Stimulated activated CD4-positive, alpha-beta T cell treated with anti-CD3 and anti-CD28 coated beads, TNF-alpha, amount 100 ng/mL, for 4 hours (primary cell): ENCODE measurements at places on chromosomes 12 and 14.
A peak's percentile ranks its signal among the peaks of the same experiment; 100 is the strongest.

DNA sequence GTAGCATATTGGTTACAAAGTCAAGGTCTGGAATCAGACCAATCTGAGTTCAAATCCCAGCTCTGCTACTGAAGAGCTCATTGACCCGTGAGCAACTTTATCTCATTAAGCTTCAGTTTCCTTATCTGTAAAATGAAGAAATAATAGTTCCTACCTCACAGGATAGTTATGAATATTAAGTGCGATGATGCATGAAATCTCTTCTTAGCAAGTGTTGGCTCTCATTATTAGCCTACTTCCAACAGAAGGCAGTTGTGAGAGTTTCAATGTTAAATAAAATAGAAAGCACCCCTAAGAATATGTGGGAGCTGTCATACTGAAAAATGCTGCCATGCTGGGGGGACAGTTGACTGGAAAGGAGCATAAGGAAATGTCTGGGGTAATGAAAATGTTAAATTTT lies 39.0 kb upstream of the ITPR2 start:
- DNase-seq, result no peak

GRCh38 chr12:44295958-44296623 lies 460.2 kb downstream of the TMEM117 start:
- no peak for DNase-seq

GRCh38 chr14:92785667-92786426 lies 8.3 kb upstream of the GOLGA5 start:
- DNase-seq, result no peak

GRCh38 chr12:6068227-6068626 lies 56.2 kb downstream of the VWF start:
- no peak for DNase-seq

GRCh38 chr12:53868511-53868986 lies 70.1 kb upstream of the HOXC13 start:
- no peak for DNase-seq

- DNase-seq, result no peak
These were observed 440.6 kb upstream of the CCDC196 start for GRCh38 chr14:66045572-66046021.

DNA sequence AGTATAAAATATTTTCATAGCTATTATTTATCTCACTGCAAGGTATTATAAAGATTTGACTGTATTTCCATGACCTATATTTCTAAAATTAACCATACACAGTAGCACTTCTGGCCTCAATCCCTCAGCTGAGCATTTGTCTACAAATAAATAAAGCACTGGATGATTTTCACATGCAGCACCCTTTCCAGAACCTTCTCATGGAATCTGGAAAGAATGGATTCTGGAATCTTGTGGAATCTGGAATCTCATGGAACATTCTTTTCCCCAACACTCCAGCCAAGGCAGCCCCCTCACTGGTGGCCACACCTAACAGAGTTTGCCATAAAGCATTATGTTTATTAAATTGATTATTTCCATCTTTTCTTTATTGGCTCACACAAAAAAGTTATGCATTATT lies 199.2 kb downstream of the MSRB3 start:
- DNase-seq, result no peak

DNA sequence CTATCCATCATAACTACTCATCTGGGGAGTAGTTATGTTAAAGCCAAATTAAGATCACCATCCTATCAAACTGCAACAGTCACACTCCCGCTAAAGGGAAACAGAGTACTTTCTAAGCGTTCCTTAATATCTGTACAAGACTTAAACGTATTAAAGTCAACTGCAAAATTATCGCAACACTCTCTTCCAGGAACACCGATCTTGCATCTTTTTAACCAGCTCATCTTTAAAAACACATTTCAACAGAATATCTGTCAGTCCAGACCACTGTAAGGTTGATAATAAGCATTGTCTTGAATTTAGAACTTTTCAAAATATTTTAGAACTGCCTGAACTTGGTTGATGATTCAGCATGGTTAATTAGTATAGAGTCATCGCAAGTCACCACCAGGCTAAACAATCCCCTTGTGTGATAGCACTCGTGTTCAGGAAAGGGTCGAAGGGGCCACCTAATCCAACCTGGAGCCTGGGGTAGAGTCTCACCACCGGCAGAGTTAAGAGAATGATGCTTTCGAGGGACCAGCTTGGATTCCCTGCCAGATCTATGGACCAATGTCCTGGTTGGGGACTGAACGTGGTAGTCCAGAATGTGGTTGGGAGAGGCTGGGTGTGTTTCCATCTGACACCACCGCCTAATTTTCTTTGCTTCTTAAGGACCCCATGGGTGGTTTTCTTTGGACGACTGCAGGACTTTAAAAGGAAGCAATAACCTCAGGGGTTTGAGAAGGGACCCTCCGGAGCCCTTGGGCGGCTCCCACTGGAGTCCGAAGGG lies 890 bp downstream of the SPTLC2 start:
- peak; percentile 2 for DNase-seq

DNA sequence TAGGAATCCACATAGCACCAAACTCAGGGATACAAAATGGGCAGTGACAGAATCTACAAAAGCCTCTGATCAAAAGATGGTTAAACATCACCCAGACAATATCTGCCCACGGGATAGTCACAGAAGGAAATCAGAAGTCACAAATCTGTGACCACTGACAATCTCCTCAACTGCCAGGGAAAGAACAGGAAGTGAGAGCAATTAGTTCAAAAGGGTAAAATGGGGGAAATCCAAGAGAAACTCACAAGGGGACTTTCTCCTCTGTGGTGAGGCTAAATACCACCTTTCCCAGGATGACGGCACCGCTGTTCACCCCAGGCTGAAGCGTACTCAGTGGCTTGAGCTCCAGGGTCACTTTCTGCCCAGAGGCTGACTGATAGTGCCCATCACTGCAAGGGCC lies 10.7 kb downstream of the TTC5 start:
- DNase-seq, result no peak

GRCh38 chr12:132103542-132104308 lies 40.4 kb downstream of the DDX51 start:
- DNase-seq, result no peak

DNA sequence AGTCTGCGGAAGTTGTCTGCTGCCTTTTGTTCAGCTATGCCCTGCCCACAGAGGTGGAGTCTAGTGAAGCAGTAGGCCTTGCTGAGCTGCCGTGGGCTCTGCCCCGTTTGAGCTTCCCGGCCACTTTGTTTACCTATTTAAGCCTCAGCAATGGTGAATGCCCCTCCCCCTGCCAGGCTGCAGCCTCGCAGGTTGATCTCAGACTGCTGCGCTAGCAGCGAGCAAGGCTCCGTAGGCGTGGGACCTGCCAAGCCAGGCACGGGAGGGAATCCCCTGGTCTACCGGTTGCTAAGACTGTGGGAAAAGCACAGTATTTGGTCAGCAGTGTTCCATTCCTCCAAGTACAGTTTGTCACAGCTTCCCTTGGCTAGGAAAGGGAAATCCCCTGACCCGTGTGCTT lies 143.6 kb downstream of the DYRK2 start:
- DNase-seq, result no peak

DNA sequence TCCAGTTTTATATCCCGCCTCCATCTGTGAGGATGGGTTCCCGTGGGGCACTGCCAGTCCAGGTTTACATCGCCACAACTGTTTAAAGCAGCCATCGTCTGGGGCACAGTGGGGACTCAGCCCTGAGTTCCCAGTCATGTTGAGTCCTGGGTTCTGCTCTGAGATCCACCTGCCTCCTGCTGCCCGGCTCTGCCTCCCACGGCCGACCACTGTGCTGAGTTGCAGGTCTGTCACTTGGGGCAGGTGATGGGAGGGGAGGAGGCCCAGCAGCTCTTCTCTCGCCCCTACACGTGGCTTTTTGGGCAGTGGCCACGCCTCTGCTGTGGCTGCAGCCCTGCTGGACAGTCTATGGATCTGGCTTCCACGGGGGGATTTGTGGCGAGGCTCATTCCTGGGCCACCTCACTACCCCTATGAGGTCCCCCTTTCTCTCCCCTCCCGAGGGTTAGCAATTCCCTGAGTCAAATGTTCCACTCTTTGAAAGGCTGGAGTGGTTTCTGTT lies 143.0 kb downstream of the ADGRD1 start:
- DNase-seq, result no peak

GRCh38 chr12:4448371-4448940 lies 2.8 kb upstream of the FGF6 start:
- DNase-seq, result no peak

GRCh38 chr12:94140556-94140955 lies 7.8 kb upstream of the PLXNC1 start:
- DNase-seq, result no peak

GRCh38 chr12:46049665-46050064 lies 59.3 kb upstream of the SCAF11 start:
- DNase-seq, result no peak

DNA sequence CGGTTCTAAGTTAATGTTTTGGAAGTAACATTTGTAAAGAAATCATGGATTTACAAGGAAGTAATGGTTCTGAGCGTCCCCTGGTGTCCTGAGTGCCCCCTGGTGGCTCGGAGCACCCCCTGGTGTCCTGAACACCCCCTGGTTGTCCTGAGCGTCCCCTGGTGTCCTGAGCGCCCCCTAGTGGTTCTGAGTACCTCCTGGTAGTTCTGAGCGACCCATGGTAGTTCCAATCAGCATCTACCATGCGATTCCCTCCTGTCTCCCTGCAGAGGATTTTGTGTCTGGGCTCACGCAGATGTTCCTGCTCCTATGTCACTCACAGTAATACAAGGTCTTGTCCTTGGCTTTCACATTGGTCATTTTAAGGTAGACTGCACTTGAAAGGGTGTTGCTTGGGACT lies 1352.9 kb downstream of the TMEM121 start:
- DNase-seq, result no peak

DNA sequence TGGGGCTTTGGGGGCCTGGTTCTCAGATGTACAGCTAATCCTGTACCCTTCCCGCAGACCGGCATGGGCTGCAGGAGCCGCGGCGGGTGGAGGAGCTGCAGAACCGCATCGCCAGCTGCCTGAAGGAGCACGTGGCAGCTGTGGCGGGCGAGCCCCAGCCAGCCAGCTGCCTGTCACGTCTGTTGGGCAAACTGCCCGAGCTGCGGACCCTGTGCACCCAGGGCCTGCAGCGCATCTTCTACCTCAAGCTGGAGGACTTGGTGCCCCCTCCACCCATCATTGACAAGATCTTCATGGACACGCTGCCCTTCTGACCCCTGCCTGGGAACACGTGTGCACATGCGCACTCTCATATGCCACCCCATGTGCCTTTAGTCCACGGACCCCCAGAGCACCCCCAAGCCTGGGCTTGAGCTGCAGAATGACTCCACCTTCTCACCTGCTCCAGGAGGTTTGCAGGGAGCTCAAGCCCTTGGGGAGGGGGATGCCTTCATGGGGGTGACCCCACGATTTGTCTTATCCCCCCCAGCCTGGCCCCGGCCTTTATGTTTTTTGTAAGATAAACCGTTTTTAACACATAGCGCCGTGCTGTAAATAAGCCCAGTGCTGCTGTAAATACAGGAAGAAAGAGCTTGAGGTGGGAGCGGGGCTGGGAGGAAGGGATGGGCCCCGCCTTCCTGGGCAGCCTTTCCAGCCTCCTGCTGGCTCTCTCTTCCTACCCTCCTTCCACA lies 7.6 kb downstream of the NR4A1 start:
- DNase-seq, result no peak

- DNase-seq, result peak; percentile 79
These were observed at the start of gene KRR1 for GRCh38 chr12:75511116-75512048. Gene KRR1 (minus strand): TSS chr12:75511609. CDS start chr12:75511597, 12 bp downstream.

DNA sequence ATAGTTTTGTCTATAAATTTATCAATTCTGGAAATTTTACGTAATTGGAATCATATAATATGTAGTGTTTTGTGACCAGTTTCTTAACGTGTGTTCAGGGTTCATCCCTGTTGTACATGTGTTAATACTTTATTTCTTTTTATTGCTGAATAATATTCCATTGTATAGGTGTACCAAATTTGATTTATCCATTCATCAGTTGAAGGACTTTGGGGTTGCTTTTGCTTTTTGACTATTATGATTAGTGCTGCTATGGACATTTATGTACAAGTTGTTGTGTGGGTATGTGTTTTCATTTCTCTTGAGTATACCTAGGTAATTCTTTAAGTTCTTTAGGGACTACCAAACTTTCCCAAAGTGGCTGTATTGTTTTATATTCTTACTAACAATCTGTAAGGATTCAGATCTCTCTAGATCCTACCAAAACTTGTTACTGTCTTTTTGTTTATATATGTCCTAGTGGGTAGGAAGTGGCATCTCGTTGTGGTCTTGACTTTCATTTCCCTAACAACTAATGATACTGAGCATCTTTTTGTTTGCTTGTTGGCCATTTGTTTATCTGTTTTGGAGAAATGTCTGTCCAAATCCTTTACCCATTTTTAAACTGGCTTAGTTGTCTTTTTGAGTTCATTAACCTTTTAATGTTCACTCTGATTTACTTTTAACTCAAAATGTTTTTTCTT lies 14.9 kb downstream of the VRK1 start:
- no peak for DNase-seq

DNA sequence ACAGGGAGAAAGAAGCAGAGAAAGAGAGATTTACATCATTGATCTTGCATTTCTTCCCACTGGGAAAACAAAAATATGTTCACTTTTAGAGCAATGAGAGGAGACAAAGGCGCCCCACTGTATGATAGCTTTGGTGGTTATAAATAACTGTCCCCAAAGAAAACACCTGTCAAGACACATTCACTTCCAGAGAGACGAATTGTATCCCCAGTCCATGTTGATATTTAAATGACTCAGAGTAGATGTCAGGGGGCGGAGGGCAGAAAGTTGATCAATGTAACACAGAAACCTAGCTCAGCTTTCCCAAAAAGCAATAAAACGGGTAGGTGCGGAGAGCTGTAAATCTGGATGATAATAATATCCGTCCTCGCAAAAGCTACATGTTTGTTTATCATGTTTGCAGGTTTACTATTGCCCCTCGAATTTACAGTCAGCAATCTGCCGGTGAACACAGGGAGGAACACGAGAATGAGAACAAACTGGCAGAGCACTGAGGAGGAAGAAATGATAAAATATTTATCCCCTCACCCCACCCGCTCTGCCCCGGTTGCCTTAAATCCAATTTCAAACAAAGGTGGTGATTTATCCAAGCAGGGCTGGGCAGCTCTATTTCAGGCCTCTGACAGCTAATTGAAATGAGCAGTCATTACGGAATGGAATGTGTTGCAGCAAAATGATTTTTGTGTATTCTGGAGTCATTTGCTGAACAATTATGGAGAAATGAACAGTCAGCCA lies 84.4 kb downstream of the CMKLR1 start:
- no peak for DNase-seq

DNA sequence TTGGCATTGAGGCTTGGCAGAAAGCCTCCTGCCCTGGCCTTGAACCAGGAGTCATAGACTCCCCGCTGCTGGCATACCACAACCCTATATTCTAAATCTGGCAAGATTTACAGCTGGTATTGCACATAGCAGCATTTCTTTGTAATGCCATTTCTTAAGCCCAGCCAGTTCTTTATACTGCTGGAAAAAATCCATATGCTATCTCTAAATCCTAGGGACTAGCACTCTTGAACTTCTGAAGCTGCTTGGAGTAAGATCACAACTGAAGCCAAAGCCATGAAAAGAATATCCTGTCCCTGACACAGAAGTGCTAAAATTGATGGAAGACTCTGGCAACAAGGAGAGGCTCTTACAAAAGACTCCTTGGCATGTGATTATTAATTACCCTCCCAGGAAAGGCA lies 89.3 kb downstream of the KCNC2 start:
- DNase-seq, result no peak

GRCh38 chr12:115320967-115321366 lies 637.0 kb upstream of the TBX3 start:
- DNase-seq, result no peak

- no peak for DNase-seq
These were observed 239.8 kb downstream of the CACNA1C start for GRCh38 chr12:2292560-2292959.

- no peak for DNase-seq
These were observed 192.3 kb downstream of the TRHDE start for GRCh38 chr12:72464471-72464870.

GRCh38 chr14:96470331-96470730 lies 31.9 kb upstream of the PAPOLA start:
- DNase-seq, result no peak
